GDM1 (cell line): ENCODE measurements at places on chromosomes 2 and 18.

DNA sequence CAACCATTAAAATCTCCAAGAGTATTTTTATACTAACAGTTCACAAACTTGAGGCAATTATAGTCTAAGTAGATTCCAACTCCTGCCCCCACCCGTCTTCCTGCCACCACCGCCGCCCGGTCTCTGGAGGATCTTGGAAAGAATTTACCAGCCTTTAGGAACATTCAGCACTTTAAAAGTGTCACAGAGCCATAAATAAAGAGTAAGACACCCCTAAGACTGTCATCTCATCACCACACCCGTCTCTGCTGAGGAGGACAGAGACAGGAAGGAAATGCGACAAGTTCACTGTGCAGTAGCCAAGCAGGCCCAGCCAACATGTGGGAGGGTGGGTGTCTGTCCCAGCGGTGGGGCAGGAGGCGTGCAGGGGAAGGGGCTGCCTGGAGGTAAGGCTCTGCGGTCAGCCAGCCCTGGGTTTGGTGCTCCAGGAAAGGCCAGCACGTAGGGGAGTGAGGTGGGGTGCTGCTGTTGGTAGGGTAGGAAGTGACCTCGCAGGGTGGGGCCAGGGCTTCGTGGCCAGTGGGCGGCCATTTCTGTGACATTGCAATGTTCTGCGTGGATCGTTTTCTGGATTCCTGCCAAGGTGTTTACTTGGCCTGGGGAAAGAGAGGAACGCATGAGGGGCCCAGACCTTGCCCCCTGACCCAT lies 111.6 kb downstream of the FAM210A start:
- peak; percentile 74 for DNase-seq

GRCh38 chr2:47178341-47178740 lies 23.2 kb upstream of the STPG4 start:
- no peak for DNase-seq

DNA sequence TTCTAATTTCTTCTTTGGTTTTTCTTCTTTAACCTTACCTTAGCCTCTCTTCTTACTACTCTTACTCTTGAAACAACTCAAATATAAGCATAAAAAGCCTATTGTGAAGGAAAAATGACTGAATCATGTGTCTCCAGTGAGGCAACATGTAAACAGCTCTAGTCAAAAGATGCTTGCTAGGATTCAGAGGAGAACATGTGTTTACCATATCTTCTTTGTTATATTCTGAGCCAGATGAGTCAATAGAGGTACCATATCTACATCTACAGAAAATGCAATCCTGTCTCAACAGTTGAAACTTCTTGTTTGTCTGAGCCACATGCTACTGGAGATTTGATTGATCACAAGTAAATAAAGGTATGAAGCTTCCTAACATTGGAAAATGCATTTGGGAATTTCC lies 15.9 kb upstream of the FIGN start:
- no peak for DNase-seq

DNA sequence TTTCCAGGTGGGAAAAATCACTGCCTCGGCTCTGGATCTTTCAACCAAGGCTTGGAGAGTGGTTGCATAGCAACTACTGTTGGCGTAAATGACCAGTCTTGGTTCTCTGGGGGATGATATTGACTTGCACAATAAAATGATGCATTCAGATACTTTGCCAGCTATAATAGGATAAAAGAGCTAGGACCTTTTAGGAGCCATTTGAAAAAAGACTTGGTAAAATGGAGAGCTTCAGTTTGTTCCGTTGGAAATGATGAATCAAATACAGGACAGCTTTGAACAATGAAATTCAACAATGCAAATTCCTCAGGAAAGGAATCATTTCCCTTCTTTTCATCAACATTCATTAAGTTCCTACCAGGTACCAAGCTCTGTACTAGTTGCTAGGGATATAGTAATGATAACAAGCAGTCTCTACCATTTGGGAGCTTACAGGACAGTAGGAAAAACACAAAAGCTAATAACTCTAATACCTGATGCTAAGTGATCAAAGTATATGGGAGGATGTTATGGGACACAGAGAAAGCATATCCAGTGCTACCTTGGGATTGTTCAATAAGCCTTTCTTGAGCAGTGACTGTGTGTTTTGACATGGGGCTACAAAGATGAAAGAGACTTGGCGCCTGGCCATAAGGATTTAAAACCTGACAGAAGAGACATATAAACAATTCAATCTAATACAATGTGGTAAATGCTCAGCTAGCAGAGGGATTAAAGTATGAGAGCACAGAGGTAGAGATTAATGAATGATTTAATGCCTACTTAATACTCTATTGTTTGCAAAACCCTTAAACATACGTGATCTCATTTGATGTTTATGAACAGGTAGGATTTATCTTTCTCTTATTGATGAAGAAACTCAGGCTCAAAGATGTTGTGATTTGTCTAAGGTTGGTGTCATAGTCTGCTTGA lies 110.7 kb downstream of the QPCT start:
- no peak for DNase-seq

DNA sequence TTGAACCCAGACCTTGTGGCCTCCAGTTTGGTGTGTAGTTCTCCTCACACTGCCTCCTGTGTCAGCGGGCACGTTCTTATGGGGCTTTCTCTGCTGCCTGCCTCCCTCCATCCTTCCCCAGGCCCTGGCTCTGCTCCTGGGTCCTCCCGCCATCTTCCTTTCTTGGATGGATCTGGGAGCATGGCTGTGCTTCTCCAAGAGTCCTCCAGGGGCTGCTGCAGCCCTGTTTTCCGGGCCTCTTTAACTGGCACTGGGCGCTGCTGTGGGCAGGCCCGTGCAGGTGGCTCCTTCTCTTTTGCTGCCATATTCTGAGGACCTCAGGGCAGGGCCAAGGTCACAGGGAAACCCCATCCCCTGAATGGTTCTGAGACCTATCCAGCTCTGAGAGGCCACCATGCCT lies 17.8 kb downstream of the THNSL2 start:
- DNase-seq = no peak

- no peak for DNase-seq
These were observed 327.1 kb downstream of the GALNT13 start for GRCh38 chr2:154198866-154199265.

DNA sequence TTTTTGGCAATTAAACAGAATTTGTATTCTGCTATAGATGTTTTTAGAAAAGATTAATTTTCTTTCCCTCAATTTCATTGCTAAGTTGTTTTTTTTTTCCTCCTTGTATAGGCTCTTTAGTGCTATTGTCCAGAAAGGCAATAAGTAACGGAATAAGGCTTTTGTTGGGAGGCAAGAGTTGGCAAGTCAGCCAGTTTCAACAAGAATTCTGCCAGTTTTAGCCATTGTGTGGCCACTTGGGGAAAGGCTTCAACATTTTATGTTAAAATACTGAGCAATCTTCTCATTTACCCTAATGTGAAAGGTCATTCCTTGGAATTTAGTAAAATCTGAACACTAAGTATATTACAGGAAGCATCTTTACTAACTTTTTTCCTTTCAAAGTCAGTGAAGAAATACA lies 9.6 kb downstream of the CALCRL start:
- no peak for DNase-seq

DNA sequence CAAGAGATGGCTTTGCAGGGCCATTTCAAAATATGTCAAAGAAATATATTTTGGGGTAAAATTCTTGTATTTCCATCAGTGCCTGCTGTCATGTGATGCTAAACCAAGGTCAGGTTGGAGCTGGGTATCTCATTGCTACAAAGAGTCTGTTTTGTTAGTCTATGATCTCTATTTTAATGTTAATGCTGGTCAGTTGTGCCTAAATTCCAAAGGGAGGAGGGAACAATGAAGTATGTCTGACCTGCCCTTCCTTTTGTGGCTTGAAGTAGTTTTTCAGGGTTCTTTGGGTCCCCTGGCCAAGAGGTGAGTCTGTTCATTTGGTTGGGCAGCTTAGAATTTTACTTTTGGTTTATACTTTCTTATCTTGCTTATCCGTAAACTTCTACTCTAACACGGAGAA lies 61.6 kb upstream of the DYNAP start:
- DNase-seq = no peak

DNA sequence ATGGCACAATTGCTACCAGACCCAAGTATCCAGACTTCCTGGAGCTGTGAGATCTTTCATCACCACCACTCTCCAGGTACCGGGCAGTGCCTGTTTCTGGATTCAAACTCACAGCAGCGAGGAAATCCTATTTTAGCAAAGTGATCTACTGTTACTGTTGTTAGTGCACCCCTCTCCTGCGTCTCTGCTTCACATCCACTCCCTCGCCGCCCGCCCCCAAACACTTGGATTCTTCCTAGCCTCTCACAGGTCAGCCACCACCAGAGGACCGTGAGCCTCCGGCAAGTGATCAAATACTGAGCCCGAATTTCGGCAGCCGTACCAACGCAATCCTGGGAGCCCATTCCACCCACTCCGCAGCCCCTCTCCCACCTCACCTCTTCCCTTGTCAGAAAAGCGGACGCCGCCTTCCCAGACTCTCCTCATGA lies 519 bp downstream of the METTL4 start:
- DNase-seq = peak; percentile 55

- no peak for DNase-seq
These were observed 324.8 kb downstream of the PARD3B start for GRCh38 chr2:204870053-204870452.

- no peak for DNase-seq
These were observed 112.1 kb downstream of the RBMS1 start for GRCh38 chr2:160381425-160381951.

- peak; percentile 9 for DNase-seq
These were observed 1.9 kb downstream of the MEX3C start for GRCh38 chr18:51195451-51196117.

DNA sequence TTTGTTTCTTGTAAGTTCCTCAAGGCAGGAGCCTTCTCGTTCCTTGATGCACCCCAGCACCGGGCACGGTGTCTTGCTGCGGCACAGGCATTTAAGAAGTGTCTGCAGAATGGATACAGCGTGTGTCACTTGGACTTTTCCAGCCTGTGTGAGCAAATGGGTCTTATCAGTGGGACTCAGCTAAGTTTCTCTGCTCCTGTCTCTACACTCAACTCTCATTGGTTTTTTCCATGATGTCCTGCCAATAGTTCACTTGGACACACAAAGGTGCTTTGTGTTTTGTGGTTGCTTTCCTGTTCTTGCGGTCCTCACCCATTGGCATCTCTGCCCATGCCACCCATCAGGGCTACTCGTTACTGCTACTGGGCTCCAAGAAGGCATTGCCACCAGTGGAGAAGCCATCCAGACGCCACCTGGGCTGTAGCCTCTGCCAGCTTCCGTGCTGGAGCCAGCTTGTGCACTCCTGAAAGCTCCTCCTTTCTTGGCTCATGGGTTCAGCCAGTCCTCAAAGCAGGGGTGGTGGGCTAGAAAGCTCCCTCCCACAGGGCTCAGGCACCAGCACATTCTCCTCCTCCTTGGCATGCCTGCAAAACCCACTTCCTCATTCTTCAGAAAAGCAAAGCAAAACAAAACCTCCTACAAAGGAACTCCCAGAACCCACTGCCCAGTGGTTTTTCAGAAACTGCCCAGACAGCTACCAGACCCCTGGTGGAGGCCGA lies 41.4 kb downstream of the IL1R2 start:
- DNase-seq = peak; percentile 85

DNA sequence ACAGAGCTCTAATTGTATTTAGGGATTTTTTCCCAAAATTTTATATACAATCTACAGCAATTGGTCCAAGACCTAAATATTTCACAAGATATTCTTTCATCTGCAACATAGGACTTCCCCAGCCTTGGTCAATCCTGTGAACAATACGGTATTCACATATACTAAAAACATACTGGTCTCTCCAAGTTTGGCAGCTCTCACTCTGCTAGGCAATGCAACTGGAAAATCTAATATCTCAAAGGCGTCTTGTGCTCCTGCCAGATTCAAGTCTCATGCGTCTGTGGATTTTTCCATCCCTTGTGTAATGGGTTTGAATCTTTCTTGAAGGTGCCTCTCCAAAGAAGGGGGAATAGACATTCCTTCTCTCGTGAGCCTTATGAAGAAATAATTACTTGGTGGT lies 27.4 kb upstream of the MBOAT2 start:
- no peak for DNase-seq

GRCh38 chr18:58044370-58045241 lies 580 bp downstream of the NEDD4L start:
- DNase-seq = no peak
